ENCODE measurements at places on chromosomes 5 and 9.

DNA sequence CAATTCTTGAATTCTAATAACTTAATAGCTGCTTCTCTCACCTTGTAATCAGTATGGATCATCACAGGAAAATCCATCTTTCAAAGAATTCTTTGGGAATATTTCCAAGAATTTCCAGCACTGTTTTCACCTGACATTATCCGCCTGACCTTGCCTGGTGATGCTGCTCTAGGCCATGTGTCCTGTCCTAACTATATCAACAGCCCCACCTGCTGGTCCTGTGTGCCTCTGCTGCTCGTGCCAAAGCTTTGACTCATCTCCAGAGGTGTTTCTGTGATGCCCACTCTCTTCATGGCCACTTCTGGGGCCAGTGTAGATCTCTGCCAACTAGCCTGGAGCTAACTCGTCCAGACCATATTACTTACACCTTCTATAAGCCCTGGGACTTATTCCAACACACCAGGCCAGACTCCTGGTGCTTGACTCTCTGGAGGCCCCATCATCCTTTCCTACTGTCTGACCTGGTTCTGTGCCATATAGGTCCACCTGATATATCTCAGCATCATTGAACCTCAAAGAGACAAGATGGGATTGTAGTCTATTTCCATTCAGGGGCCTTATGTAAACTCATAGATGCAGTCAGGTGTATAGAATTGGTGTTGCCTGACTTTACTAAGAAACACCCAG lies 67.5 kb upstream of the CKMT2 start:
- DNase-seq: peak; percentile 79

DNA sequence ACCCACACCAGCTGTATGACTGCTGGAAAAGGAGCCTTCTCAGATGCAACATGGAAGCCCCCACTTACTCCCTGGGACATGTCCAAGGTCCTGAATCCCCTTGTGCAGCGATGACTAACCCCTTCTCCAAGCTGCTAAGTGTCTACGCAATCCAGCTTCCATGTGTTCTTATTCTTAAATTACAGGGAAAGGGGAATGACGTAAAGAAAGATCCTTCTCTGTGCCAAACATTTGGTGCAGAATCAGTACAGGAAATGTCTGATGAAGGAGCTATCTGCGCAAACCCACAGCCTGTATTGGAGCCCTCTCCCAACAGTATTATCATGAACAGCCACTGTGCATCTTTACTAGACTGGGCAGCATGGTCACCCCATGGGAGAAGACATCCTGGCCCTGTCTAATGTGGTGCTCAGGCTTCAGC lies 183.2 kb downstream of the FRMD3 start:
- DNase-seq: no peak

GRCh38 chr5:65556181-65556580 lies 6.8 kb downstream of the CENPK start:
- no peak for DNase-seq

DNA sequence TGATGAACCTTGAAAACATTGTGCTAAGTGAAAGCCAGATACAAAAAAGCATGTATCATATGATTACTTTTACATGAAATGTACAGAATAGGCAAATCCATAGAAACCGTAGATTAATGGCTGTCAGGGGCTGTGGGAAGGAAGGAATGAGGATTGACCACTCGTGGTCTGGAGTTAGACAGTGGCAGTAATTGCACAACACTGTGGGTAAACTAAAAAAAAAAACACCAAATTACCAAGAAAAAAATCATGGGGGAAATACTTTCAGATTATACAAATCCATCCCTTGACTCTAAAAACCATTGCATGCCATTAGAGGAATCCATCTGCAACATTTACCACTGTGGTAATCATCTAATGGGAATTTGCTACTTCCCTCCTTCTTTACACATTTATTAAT lies 140.0 kb downstream of the SIL1 start:
- no peak for DNase-seq

DNA sequence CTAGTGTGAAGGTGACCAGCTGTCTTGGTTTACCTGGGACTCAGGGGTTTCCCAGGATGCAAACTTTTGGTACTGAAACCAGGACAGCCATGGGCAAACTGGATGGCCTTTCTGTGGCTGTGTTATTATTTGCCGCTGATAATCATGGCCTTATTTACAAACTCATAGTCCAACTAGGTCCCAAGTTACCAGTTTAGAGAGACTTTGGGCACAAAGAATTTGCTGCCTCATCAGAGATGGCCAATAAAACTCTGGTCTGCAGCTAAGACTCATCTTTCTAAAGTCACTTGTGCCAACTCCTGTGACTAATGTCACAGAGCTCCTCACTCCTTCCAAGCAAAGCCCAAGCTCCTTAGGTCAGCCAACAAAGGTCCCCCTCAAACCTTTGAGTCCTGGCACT lies 47.5 kb upstream of the PLPP6 start:
- DNase-seq: no peak

DNA sequence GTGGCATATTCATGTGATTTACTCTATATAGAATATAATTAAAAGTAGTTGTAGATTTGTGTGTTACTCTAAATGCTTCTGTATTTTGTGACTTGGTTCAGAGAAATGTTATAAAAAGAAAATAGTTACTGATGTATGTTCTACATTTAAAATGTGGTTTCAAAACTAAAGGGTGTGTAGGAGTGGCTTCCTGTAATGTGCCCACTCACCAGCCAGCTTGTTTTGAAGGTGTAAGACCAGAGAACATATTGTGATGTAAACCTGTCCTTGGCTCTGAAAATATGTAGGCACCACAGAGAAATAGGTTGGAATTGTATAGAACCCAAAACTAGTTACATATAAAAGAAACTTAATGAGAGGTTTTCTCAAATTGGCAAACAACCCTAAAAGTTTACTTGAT lies 51.2 kb upstream of the ARRDC3 start:
- DNase-seq: no peak

DNA sequence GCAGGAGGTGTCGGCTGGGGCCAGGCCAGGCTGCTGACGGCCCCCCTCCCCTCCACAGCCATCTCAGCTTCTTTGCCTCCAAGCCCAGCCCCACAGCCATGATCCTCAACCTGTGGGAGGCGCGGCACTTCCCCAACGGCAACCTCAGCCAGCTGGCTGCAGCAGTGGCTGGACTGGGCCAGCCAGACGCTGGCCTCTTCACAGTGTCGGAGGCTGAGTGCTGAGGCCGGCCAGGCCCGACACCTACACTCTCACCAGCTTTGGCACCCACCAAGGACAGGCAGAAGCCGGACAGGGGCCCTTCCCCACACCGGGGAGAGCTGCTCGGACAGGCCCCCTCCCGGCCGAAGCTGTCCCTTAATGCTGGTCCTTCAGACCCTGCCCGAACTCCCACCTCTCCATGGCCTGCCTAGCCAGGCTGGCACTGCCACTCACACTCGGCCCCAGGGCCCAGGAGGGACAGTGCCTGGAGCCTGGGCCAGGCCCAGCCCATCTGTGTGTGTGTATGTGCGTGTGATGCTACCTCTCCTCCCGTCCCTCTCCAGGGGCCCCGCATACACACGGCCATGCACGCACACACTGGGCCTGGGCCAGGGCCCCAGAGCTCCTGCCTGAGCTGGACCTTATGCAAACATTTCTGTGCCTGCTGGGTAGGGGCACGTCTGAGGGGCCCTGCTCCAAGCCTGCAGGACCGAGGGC lies 19.3 kb downstream of the HK3 start:
- DNase-seq: no peak

Measured in NCI-H82 (cell line).